ENCODE measurements at places on chromosomes 1 and 21.

GRCh38 chr1:228152918-228153258, 3.2 kb downstream of the GJC2 start:
- DNase-seq, result no peak

GRCh38 chr21:45996311-45997204, 15.0 kb downstream of the COL6A1 start:
- no peak for DNase-seq

DNA sequence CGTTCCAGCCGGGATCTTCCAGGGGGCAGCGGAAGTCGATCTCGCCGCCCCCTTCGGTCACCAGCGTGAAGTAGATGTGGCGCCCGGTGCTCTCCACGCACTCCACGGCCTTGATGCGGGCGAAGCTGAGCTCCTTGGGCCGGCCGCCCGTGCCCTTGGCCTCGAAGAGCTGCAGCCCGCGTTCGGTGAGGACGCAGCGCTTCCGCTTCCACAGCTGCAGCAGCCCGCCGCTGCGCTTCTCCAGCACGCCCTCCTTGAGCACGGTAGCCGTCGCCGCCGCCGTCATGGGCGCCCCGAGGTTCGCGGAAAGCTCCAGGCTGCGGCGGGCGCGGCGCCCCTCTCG, 516 bp downstream of the PHLDA3 start:
- DNase-seq, result no peak

GRCh38 chr1:66764994-66765578, 12.8 kb downstream of the DYNLT5 start:
- peak; percentile 58 for DNase-seq

- DNase-seq, result no peak
Measured at GRCh38 chr1:202107801-202108731, 14.7 kb upstream of the GPR37L1 start.

- no peak for DNase-seq
Measured at GRCh38 chr1:109897259-109897955, 13.2 kb upstream of the CSF1 start.

GRCh38 chr1:156926175-156926574, 5.7 kb downstream of the LRRC71 start:
- peak; percentile 61 for DNase-seq
